T-helper 17 cell (primary cell): ENCODE measurements at places on chromosomes 7 and 10. TPM values are rescaled to one million over a fixed set of nuclear protein-coding genes. Genes with fewer than 3 reads are reported as not detected.

SORCS3 gene
- 0.35 TPM for total RNA-seq

RBM20 gene
- total RNA-seq: not detected

FKBP6 gene
- total RNA-seq: not detected

TMUB1 gene
- 46.6 TPM for total RNA-seq

ST8SIA6 gene
- total RNA-seq: 4.1 TPM

NCF1 gene
- total RNA-seq: 1.1 TPM

GSAP gene
- total RNA-seq: 28.9 TPM

ABCC2 gene
- total RNA-seq: 3.2 TPM

TMEM120A gene
- 27.0 TPM for total RNA-seq

MYOZ1 gene
- not detected for total RNA-seq

- DNase-seq: peak; percentile 73
These were observed 66.7 kb upstream of the PITRM1 start for GRCh38 chr10:3239066-3239919.

DNA sequence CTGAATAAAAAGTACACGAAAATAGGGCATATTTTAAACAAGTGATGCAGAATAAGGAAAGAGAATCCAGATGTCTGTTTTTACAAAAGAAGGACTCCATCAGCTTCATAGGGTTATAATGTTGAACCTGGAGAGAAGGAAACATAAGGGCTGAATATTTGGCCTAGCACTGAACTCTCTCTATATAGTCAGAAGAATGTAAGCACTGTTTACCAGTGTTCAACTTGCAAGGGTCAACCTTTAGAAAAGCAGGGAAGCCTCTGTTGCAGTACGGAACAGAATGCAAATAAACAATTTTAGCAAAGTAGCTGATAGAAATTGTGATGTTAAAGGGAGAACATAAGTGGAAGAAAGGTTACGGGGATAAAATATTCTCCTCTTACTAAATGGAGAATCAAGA is 16.2 kb downstream of the CDK6 start:
- no peak for DNase-seq

GRCh38 chr10:86001521-86001920 is 365.1 kb downstream of the GRID1 start:
- DNase-seq: no peak

DNA sequence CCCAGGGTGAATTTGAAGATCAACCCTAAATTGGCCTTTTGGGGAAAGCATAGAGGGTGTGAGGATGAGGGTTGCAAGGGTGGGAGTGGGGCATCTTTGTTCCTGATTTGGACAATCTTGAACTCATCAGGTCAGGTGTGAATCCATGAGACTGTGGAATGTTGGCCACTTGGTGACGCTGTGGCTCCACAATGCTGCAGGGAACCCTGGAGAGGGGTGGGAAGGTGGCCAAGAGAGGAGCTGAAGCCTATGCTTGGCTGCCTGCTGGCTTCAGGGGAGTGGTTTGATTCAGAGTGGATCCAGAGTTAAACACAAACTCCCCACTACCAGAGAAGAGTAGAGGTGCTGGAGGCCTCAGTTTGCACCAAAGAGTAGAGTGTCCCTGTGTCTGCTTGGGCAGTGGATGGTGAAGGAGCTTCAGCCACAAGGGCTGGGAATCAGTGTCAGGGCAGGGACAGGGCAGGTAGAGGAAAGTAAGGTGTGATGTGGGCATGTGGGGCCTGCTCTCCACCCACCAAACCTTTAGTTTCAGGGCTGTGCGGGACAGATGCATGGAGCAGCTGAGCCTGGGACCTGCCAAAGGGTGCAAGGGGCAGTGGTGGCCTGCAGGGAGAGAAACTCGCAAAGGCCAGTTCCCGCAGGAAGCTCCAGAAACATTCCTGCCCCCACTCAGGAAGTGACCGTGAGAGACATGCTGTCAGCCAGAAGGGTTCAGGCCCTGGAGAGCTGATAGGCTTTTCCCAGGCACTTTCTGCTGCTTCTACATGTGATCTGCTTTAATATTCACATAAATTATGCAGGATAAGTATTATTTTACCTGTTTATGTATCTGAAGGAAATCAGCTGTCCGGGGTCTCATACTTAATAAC is 81.0 kb upstream of the PRSS58 start:
- no peak for DNase-seq

DNA sequence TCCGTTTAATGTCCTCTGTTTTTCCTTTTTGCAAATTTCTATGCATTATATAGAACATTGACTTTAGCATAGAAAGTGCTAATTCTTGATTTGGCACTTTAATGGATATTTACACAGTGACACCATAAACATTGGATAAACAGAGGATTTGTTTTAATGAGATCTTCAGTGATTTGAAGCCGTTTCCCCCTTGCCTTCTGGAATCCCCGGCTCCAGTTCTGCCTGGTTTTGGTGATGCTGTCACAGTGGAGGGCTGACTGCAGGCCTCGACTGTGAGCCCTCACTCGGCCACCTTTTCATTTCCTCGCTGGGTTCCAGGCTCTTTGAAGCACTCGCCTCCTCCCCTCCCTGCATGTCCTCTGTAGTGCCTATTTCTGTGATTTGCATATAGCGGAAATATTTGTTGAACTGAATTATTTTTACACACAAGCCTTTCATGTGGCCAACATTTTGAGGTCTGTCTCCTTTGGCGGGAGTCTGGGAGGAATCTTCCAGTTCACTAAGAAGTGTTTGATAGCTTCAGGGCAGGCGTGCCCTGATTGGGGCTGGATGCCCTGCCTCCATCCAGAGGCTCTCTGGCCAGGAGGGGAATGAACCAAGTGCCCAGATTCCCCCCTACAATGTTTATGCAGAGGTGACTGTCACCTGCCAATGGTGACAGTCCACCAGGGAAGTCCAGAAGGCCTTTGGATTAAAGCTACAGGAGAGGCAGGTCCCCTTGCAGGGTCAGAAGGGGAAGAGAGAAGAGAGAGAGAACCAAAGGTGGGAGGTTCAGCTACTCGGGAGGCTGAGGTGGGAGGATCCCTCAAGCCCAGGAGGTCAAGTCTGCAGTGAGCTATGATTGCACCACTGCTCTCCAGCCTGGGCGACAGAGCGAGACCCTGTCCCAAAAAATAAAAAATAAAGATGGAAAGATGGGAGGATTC is 67.5 kb downstream of the CUX1 start:
- no peak for DNase-seq

- DNase-seq: no peak
These were observed 18.4 kb downstream of the TRIM24 start for GRCh38 chr7:138478499-138478908.

DNA sequence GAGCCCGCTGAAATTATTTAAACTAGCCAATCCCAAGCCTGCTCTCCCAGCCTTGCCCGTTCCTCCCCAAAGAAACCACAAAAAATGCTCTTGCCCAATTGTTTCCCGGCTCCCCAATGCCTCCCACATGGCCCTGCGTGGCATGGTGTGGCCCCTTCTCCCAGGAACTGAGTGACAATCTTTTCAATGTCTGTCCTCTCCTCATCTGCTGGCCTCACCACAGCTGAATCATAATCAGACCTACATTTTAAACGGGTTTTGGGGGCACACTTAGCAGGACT is 201.5 kb downstream of the PRPF18 start:
- no peak for DNase-seq

GRCh38 chr7:120981117-120981516 is 7.4 kb upstream of the CPED1 start:
- no peak for DNase-seq

DNA sequence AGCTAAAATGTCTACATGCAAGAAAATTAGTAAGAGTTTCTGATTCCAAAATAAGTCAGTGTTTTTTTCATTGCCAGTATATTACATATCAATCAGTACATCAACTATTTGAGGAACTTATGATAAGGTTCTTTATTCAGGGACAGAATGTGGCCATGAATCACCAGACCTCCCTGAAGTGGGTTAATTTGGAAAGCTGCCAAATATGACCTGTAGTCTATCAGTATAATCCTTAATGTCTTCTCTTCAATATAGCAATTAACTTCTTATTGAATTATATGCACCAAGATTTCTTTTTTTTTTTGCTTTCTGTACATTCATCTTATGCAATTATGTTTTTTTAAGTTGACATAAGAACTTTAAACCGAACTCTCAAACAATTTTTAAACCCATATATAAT is 714.5 kb upstream of the POT1 start:
- no peak for DNase-seq

DNA sequence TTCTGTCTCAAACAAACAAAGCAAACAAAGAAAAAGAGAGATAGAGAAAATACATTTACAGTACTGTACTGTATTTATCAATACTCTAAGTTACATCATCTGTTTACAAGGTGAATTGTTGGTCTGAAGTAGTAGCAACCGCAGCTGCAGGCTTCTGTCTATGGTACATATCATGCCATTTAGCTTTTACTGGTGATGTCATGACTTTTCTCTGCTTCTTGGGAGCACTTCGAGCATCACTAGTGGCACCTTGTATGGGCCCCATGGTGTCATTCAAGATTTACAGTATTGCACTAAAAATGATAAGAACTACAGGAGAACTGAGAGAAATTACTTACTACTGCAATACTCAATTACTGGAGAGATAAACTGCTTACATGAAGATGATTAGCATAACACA is 826.9 kb downstream of the CNTNAP2 start:
- no peak for DNase-seq

- no peak for DNase-seq
These were observed 171.2 kb downstream of the ZNF365 start for GRCh38 chr10:62545160-62546066.

- no peak for DNase-seq
These were observed 13.1 kb upstream of the GRB10 start for GRCh38 chr7:50795831-50796230.

- no peak for DNase-seq
These were observed 118.9 kb downstream of the SND1 start for GRCh38 chr7:127770885-127771284.

DNA sequence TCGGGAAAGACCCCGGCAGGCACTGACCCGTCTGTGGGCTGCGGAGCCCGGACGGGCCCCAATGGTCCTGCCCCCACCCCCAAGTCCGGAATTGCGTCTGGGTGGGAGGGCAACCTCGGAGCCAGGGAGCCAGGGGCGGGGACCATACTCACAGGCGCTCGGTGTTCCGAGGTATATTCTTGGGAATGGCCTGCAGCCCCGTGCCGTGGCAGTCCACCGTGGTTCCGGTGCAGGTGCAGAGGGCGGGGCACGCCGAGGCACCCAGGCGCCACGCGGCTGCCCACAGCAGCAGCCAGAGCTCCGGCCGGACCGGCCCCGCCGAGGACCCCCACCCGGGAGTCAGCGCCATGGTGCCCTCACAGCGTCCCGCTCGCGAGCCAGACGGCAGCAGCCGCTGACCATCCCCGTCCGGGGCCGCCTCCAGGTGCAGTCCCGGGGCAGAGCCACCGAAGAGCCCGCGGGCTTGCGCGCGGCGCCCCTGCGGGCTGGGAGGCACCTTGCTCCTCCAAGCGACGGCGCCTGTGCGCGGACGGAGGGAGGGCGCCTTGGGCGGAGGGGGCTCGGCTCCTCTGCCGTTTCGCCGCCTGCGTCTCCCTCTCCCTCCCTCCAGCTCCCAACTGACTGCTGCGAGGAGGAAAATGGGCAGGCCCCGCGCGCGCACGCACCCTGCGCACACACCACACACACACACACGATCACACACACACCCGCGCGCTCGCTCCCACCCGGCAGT is at the start of gene SLIT1:
TSS of gene SLIT1 (minus strand) at position 634 of the 733 bp plus-strand sequence. CDS start at position 349, 285 bp downstream.
- DNase-seq: no peak

DNA sequence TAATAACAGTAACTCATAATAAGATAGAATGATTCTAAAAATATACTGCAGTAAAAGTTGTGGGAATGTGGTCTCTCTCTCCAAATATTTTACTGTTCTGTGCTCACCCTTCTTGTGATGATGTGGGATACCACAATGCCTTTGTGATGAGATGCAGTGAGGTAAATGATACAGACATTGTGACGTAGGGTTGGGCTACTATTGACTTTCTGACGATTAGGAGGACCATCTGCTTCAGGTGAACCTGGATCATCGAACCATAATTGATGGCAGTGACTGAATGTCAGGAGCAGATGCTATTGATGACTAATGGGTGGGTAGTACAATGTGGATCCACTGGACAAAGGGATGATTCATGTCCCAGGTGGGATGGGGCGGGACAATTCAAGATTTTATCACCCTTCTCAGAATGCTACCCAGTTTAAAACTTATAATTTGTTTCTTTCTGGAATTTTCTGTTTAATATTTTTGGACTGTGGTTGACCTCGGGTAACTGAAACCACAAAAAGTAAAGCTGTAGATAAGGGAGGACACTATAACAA is 73.9 kb upstream of the ARMC3 start:
- DNase-seq: no peak

DNA sequence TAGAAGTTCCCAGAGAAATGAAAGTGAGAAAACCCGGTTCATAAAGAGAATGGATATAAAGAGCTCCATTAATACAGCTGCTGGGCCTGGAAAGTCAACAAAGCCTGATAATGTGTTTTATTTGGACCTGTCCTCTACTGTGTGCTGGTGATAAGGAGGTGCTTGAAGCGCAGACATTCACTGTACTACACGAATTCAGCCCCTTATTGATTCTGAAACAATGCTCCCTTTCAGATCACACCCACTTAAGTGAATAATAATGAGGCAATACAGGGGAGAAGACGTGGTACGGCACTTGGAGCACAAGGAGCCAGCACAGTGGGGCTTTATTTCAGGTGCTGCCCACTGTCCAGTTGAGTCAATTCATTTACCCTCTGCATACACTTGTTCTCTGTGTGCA is 260.8 kb downstream of the FGFR2 start:
- DNase-seq: no peak

GRCh38 chr7:41916450-41916927 is 213.6 kb upstream of the INHBA start:
- DNase-seq: no peak

DNA sequence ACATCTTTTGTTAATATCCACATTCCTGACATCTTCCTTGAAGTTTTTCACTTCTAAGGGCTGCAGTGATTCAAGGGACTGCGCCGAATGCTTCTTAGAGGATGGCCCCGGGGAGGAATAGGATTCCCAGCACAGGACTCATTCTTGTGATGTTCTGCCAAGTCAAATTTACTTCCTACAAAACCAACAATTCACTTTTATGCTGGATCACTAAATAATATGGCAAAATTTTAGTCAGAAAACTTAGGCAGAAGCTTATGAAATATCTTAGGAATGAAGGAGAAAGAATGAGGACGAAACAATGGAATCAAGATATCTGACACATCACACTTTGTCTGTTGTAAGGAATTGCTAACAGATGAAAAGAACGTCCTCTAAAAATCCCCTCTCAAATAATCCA is 151.5 kb downstream of the JAZF1 start:
- no peak for DNase-seq

- DNase-seq: no peak
These were observed 76.9 kb downstream of the PRKCQ start for GRCh38 chr10:6503171-6503570.
